Activated CD4-positive, alpha-beta T cell treated with anti-CD3 and anti-CD28 coated beads, Interleukin-2, amount 10 ng/mL, durations not matched to agents 24 days and 14 days (primary cell): ENCODE measurements at places on chromosomes 7 and 10. TPM values are rescaled to one million over a fixed set of nuclear protein-coding genes. Genes with fewer than 3 reads are reported as not detected.

The FOXI2 gene
- total RNA-seq, result not detected in 2 replicates

GRCh38 chr7:134446446-134446845 is 12.5 kb downstream of the AKR1B1 start:
- no peak overlapping the region for H3K27ac ChIP-seq
- H3K4me3 ChIP-seq, result no peak overlapping the region
- no peaks in the 10 kb centered on the region for H3K4me1 ChIP-seq
- no peak for DNase-seq
- peaks cover 60% of the 10 kb centered on the region for H3K36me3 ChIP-seq

DNA sequence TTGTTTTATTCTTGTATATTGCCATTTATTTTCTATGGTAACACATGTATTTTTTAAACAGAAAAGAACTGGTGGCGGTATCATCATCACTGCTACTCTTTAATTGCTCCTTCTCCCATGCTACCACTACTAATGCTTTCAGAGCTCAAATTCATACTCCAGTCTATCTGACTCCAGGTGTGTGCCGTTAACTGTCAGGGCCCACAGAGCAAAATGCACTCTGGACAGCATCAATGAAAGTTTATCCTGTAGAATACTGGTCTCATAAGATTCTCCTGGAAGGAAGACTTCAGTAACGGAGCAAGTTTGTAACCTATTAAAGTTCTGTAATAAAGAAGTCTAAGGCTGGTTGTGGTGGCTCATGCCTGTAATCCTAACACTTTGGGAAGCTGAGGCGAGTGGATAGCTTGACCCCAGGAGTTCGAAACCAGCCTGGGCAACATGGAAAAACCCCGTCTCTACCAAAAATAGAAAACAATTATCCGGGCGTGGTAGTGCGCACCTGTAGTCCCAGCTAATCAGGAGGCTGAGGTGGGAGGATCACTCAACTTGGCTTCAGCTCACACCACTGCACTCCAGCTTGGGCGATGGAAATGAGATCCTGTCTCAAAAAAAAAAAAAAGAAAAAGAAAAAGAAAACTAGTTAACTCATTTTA is 18.4 kb downstream of the ZNRF2 start:
- no peaks in the 10 kb centered on the region for H3K36me3 ChIP-seq
- no peak overlapping the region for H3K4me3 ChIP-seq
- peaks cover 19% of the 10 kb centered on the region for H3K4me1 ChIP-seq
- no peaks in the 10 kb centered on the region for H3K27me3 ChIP-seq

DNA sequence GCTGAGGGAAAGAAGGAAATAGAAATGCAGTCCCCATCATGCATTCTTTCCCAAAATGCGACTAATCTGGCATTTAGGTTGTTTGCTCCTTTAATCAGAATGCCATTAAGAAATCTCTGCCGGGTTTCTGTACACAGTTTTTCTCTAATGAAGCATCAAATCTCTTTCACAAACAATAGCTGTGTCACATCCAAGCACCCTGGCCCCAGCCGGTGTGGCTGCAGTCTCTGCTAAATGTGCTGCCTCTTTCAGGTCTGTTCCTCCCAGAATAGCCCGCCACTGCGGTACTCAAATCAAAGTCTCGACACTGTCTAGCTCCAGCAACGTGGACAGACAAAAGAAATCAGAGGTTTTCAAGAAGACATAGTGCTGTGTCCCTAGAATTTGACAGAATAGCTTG is 343.8 kb downstream of the KCNMA1 start:
- H3K36me3 ChIP-seq, result no peaks in the 10 kb centered on the region
- no peak overlapping the region for H3K27ac ChIP-seq
- no peak overlapping the region for H3K4me3 ChIP-seq
- H3K4me1 ChIP-seq, result no peaks in the 10 kb centered on the region

- no peak for DNase-seq
- peak overlapping the region; percentile 42 for H3K27ac ChIP-seq
- H3K27me3 ChIP-seq, result no peaks in the 10 kb centered on the region
Observed at GRCh38 chr7:128318691-128319090, 25.0 kb downstream of the RBM28 start.

GRCh38 chr10:109374215-109374614 is 549.1 kb downstream of the XPNPEP1 start:
- no peaks in the 10 kb centered on the region for H3K4me1 ChIP-seq
- no peak overlapping the region for H3K27ac ChIP-seq
- no peak overlapping the region for H3K4me3 ChIP-seq
- H3K27me3 ChIP-seq, result no peaks in the 10 kb centered on the region

DNA sequence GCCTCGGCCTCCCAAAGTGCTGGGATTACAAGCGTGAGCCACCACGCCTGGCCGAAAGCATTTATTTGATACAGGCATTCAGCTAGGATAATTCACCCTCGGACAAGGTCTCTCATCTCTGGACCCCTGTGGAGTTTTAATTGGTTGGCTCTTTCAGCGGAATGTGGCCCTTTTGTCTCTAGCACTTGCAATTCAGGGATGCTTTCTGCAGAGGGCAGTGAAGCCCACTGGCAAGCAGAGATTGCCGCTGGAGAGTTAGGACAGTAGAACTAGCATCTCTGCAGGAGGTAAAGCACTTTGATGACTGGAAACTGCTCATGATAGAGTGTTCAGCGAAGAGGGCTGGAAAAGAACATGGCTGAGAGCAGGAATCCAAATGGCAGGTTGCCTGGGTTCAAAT is 62.0 kb downstream of the SUFU start:
- H3K4me3 ChIP-seq, result no peak overlapping the region
- peaks cover 2% of the 10 kb centered on the region for H3K36me3 ChIP-seq
- H3K27me3 ChIP-seq, result no peaks in the 10 kb centered on the region
- H3K27ac ChIP-seq, result no peak overlapping the region

- H3K27ac ChIP-seq, result no peak overlapping the region
- H3K4me1 ChIP-seq, result peaks cover 3% of the 10 kb centered on the region
- no peaks in the 10 kb centered on the region for H3K36me3 ChIP-seq
- DNase-seq, result no peak
Observed at GRCh38 chr10:124193309-124193696, 99.9 kb upstream of the CHST15 start.
